NCI-H510A (cell line): ENCODE measurements at places on chromosomes 6 and 20.
A peak's percentile ranks its signal among the peaks of the same experiment; 100 is the strongest.

DNA sequence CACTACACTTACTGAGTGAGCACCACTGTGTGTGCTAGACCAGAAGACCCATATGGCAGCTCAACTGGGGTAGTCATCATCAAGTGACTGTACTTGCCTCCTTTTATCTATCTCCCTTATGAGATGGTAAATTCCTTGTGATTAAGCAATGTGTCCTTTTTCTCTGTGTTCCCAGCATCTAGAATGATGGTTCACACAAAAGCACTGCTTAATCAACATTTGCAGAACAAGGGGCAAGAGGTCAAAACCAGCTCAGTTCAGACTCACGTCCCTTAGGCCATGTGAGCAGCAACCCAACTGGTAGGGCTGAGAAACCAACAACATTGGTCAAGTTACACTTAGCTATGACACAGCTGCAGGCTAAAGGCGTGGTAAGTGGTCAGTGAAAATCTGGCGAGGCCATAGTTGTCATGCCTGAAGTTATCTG, 10.0 kb downstream of the TRAM2 start:
- no peak for DNase-seq

DNA sequence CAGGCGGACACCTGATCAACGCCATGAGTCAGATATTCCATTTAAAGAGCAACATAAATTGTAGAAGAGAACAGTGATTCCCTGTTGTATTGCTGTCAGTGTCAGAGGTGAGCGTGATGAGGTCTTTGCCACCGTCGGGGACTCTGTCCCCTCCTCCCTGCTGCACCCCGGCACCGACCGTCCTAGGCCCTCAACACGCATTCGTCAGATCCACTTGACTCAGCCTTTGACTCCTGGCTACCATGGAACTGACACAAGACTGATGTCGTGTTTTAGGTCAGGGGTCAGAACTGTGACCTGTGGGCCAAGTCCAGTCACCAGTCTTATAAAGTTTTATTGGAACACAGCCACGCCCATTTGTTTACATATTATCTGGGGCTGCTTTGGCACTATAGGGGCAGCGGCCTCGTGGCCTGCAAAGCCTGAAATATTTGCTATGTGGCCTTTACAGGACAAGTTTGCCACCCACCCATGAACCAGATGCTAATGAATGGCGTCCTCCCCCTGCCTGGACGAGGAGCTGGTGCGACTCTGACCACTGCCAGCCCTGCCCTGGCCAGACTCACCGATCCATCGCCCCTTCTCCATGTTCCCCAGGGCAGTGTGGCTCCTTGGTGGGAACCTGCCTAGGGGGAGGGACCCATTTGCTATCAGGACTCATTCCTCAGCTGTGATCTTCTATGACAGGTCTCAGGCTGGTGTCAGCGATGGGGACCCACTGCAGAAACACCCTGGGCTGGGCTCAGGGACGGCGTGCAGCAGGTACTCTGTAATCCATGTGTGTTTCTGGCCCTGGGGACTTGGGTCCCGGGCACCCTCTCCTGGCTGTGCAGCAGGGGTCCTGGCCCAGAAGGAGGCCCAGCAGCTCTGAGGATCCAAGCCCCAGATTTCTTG, 37.5 kb upstream of the PHACTR3 start:
- DNase-seq, result no peak

GRCh38 chr6:105874835-105875626, 211.1 kb upstream of the PRDM1 start:
- DNase-seq, result no peak

DNA sequence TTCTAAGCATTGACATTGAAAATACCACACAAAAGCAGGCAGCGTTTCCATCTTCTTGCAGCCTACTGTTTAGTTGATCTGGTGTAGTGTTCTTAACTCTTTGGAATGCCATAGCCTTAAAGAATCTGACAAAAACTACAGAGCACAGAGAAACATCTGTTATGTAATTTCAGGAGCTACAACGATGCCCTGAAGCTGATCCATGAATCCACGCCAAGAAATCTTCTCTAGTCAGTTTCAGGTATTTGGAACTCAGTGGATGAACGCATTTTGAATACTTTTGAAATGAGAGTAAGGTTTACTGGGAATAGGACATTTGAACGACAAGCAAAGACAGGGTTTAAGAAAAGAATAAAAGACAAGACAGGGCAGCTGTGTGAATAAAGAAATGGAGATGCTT, 17.8 kb downstream of the ALDH8A1 start:
- DNase-seq, result no peak

- DNase-seq, result no peak
Measured at GRCh38 chr6:163741743-163742363, 327.3 kb downstream of the QKI start.

- DNase-seq, result no peak
Measured at GRCh38 chr6:12479881-12480280, 189.7 kb downstream of the EDN1 start.

DNA sequence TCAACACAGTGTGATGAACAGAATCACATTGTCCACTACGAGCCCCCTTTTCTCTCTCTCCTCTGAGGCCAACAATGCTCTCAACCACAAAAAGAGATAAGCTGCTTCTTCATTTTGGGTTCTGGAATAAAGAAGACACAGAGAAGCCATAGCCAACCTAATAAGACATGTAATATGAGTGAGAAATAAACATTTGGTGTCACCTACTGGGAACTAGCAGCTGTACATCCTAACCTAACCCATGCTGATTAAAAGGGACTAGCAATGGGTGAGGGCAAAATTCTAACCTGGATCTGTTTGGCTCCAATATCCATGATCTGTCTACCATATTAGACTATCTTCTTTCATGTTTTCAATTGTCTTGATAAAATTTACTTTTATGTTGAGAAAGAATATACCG, 369.1 kb upstream of the MARCKS start:
- no peak for DNase-seq

DNA sequence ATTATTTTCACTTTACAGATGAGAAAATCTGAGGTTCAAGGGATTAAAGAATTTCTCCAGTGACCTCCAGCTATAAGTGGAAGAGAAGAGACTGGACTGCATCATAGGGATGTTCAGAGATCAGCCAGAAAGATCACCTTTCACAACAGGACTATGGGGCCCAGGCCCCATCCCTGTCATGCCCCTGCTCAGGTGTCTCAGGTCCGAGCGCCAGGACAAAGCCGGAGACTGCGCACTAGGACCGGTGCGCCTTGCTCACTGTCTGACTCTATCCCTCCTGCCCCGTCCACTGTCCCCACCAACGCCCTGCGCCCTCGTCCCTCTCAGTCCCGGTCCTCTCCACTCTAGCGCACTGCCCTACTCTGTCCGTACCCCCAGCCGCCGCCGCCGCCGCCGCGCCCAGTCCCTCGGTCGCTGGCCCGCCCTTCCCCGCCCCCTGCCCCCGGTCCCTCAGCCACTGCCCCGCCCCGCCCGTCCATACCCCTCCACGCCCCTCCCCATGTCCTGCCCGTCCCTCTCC, 521 bp upstream of the RAD21L1 start:
- DNase-seq, result peak; percentile 69

GRCh38 chr6:17987447-17987696, at the start of gene KIF13A:
TSS of gene KIF13A (minus strand) at chr6:17987635. CDS start at chr6:17987463, 172 bp downstream.
- DNase-seq, result no peak

DNA sequence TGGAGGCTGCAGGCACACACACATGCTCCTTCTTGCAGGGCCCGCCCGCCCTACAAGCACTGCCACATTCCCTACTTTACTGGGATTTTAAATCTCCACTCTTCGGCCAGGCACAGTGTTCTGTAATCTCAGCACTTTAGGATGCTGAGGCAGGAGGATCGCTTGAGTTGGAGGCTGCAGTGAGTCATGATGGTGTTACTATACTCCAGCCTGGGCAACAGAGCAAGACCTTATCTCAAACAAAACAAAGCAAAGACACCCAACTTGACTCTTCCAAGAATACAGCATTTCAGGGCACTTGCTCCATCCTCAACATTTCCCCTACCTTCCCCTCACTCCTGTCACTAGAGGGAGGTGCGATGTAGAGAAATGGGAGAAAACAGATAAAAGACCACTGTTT, 194.0 kb downstream of the MYLK4 start:
- DNase-seq, result no peak

GRCh38 chr6:125220712-125221111, 67.1 kb downstream of the TPD52L1 start:
- no peak for DNase-seq

- peak; percentile 10 for DNase-seq
Measured at GRCh38 chr6:7615611-7616383, 25.8 kb downstream of the SNRNP48 start.

DNA sequence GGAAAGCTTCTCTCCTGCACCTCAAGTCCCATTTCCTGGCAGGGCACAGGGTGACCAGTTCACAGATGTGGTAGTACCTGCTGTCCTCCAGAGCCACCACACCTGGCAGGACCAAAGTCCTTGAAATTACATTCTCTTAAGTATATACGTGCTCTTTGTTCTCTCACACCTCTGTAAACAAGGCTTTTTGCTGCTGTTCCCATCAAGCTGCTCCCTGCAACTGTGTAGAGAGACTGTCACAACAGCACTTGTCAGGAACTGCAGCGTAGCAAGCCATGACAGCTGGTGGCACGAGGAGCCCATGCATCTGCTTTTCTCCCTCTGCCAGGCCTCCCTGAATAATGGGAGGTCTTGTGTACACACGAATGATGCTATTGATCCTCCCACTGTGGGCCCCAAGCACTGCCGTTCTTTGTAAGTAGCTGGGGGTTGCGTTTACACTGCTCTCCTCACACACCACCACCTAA, 431.8 kb downstream of the CD83 start:
- DNase-seq, result peak; percentile 91

DNA sequence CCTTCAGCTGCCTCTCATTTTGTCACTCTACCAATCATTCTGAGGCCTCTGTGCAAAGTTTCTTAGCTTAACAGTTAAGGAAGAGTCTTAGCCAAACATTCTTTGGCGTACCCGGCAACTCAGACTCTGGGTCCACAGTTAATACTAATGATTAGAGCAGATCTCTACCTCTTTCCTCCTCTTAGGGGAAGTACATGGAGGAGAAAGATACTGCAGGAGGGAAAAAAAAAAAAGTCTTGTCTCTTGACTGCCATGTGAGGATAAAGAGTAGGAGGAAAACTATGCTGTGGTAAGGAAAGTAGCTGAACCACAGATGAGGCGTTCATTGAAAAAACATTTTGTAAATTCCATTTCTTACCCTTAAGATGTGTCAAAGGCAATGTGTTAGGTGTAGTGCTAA, 44.0 kb upstream of the MARCKS start:
- no peak for DNase-seq

DNA sequence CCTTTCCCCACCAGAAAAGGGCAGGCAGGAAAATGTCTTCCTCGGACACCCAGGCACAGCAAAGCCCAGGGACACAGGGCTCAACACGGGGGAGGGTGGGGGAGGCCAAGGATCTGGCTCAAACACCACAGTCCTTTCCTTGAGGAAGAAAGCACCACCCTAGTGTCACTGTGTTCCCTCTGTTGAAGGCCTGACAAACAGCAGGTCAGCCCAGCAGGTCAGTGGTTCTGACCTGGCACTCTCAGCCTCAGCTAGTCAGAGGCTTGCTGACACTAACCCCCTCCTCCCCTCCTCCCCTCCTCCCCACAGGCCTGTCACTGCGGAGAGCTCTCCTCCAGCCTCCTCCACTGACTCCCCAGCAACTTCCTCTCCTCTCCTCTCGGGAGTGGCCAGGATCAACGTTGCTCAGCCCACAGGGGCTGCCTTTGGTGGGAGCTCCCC, 239.6 kb downstream of the LRFN2 start:
- DNase-seq, result no peak

- no peak for DNase-seq
Measured at GRCh38 chr6:89313006-89313405, 2.1 kb downstream of the GABRR2 start.

- DNase-seq, result no peak
Measured at GRCh38 chr6:42393339-42393738, 58.4 kb downstream of the TRERF1 start.

GRCh38 chr20:8530022-8530421, 398.0 kb downstream of the PLCB1 start:
- no peak for DNase-seq

DNA sequence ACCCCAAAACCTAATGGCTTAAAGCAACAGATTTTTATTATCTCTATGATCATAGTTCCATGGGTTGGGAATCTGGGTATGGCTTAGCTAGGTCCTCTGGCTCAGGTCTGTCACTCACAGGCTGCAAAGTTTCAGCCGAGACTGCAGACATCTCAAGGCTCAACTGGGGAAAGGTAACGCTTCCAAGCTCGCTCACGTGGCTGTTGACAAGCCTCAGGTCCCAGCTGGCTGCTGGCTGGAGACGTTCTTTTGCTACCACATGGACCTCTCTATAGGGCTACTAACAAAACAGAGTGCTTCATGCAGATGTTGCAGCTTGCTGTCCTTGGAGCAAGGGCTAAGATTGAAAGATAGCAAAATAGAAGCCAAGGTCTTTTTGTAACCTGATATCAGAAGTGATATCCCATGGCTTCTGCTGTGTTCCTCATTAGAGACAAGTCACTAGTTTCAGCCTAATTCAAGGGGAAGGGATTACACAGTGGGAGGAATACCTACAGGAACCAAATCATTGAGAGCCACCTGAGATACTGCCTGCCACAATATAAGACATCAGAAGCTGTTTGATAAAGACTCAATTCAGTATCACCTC, 6.6 kb downstream of the HTR1E start:
- DNase-seq, result no peak

- no peak for DNase-seq
Measured at GRCh38 chr6:38207375-38207774, 387.8 kb downstream of the ZFAND3 start.

DNA sequence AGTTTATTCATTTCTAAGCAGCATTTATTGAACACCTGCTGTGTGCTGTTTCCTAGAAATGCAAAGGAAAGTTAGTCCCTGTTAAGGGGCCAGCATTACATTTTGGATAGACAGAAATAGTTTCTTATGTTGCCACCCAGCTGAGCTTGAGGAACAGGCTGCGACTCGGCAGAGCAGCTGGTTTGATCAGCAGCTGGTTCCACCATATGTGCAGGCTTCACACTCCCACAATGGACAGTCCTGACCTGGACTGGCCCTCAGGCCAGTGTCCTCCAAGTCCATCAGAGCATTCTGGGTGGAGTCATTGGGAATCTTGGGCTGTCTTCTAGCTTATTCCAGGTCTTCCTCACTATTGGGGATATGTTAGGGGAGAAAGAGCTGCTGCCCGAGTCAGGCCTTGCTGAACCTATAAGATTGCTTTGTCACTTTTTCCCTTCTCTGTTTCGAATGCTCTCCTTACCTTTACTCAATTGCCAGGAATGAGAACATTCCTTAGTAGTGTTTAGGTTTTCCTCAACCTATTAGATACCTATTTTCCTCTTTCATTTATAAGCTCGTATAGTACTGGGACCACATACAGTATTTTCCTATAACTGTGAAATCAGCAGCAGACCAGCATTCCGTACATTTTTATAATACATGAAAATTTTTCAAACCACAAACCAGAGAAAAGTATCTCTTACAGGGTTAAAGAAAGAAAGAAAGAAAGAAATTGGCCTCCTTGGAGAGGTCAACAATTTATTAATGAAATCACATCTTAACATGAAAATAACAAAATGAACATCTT, 203.0 kb downstream of the FARS2 start:
- no peak for DNase-seq

- no peak for DNase-seq
Measured at GRCh38 chr20:29319725-29320124, 1937.7 kb upstream of the DEFB115 start.

GRCh38 chr6:147184379-147184778, 19.8 kb upstream of the STXBP5 start:
- no peak for DNase-seq
